ENCODE measurements at places on chromosomes 3 and 15.

DNA sequence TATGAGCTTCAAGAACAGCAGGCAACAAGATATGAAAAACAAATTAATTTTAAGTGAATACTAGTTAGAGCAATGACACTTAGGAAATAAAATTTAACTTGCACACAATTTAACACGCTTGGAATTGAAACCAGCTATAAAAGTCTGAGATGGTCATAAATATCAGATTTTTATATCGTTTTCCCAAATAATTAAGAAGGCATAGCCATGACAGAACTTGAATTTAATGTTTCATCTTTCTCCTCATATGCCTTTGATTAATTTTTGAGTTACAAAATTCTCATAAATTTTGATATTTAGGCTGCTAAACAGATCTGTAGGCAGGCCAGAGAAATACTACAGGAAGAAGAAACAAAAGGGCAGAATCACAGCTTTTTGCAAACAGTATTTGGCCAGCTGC lies 38.5 kb downstream of the CD200R1L start:
- no peak for DNase-seq

DNA sequence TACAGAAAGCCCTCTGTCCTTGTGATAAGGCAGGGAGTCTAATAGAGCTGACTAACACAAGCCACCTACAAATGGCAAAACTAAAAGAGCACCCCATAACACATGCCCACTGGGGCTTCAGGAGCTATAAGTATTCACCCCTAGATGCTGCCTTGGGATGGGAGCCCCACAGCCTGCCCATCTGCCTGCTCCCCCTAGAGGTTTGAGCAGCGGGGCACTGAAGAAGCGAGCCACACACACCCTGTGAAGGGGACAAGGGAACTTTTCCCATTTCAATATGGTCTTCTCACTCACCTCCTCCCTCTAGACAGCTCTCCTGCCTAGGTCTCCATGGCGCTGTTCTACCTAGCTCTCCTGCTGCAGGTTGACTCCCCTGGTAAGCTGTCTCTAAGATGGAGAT lies 261.0 kb downstream of the SHQ1 start:
- no peak for DNase-seq

GRCh38 chr3:55434789-55435188 lies 52.3 kb downstream of the WNT5A start:
- DNase-seq, result no peak

GRCh38 chr3:106068381-106068780 lies 199.6 kb upstream of the CBLB start:
- DNase-seq, result no peak

- peak; percentile 27 for DNase-seq
Observed at GRCh38 chr3:134754768-134755559, 40.1 kb upstream of the EPHB1 start.

DNA sequence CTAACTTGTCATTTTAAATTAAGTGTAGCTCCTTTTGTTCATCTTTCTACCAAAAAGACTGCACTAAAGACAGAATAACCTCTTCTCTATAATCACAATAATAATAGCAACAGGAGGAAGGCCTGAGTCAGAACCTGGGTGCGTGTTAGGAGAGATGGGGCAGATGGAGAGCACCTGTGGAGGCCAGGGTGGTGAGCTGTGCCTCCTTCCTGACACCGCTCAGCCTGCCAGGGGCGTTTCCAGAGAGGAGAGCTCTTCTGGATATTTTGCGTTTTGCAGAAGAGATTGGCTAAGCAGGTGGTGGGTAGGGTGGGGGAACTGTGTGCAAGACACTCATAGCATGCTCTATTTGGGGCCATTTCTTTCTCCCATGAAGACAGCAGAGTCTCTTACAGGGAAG lies 83.5 kb downstream of the MEGF11 start:
- no peak for DNase-seq

DNA sequence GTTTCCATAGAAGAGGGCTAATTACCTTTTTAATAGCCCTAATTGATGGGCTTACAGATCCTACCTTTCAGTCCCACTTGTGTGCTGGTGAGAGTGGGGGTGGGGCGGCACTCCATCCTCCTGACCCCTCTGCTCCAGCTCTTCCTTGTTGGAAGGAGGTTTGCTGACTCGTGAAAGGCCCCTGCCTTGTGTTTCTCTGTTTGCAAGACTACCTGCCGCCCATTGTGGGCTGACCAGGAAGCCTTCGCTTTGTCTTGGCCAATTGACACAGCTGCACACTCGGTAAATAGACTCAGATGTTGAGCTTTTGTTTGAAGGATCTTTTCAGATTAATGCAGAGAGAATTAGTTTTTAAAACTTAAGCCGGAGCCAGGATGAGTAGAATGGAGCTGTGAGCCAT lies 197.3 kb upstream of the HES1 start:
- no peak for DNase-seq

DNA sequence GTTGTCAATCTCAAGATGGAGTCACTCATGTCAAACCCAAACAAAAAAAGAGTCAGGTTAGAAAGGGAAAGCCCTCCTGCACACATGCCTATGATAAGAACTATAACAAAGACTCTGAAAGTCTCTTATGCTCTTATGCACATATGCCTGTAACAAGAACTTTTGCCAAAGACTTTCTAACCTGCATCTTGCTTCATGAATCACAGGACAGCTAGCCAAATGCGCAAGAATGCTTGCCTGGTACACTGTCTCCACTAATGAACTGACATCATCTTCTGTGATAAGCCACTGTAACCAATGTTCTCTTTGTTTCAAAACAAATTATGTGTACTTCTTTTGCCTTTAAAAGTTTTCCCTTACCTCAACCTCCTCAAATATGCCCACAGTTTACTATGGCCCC lies 18.2 kb upstream of the EHHADH start:
- no peak for DNase-seq

DNA sequence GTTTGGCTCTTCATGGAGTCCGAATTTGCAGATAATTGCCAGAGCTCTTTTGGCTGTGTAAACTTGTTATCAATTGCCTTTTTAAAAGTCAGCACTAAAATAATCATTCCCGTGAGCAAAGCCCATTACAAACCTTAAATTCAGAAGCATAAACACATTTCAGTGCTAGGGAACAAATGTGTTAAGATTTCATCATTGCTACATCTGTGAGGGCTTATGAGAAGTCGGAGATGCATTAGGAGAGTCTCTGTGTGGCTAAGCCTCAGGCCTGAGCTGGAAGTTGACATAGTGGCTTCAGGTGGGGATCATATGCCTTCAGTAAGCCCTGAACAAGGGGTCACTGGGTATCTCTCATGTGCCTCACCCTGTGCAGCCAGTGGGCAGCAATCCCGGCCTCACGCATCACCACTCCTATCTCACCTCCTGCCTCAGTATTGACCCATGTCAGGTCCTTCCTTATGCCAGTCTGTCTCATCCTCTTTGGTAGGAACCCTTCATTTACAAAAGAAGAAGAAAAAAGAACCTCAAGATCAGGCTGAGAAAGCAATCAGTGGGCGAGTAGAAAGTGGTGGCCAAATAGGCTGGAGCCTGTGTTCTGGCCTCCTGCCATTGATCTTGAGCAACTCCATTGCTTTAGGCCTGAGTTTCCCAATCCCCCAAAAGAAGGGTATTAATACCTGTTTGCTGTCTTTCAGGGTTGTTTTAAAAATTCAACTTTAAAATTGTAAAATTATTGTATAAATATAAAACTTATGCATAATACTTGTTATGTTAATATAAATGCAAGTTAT lies 233.5 kb downstream of the IL20RB start:
- no peak for DNase-seq

DNA sequence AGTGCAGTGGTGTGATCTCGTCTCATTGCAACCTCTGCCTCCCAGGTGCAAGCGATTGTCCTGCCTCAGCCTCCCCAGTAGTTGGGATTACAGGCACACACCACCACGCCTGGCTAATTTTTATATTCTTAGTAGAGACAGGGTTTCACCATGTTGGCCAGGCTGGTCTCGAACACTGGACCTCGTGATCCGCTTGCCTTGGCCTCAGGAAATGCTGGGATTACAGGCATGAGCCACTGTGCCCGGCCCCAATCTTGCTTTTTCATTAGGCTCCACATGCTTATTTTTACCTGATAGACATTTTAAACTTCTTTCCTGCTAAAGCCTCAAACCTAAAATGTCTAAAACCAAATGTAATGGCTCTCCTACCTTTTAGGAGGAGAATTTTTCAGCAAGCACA lies 817.0 kb upstream of the NECTIN3 start:
- no peak for DNase-seq

- no peak for DNase-seq
Observed at GRCh38 chr15:93036951-93037819, 51.8 kb downstream of the RGMA start.

DNA sequence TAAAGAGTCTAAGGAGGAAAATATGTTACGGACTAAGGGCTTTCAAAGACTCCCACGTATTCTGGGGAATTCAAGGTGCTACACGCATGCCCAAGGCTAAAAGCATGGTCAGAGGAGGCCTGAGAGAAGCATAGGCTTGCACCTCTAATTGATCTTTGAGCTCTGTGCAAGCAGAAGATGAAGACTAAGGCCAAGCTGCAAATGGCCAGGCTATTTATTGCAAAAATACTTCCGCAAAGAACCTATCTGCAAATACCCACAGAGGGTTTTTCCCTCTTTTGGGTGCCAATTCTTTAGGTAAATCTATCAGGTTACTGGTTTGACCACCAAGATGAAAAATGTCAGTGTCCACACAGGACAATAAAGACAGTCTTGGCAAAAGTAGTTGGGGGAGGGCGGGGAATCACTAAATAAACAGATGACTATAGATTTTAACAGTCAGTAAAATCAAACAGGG lies 119.5 kb downstream of the STAG1 start:
- no peak for DNase-seq

DNA sequence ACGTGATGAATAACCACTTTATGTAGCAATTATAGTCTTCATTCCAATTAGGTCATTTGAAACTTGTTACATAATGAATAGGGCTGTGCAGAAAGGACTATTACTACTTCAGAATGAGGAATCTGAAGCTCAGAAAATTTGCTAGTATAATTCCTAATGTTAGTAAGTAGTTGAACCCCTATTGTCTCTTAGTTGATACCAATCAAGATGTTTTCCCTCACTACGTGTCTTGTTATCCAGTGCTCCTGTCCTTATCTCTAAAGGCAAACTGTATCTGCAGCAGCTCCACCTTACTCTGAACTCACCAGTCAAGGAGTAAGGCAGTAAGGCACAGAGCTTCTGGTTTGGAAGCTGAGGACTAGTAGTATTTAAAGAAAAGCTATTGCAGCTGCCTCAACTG lies 32.0 kb downstream of the RAB11A start:
- no peak for DNase-seq

GRCh38 chr3:37668818-37669610 lies 192.7 kb upstream of the CTDSPL start:
- peak; percentile 93 for DNase-seq

- DNase-seq, result no peak
Observed at GRCh38 chr3:43752905-43753304, 62.2 kb downstream of the ABHD5 start.

Measured in pancreas (tissue), 10 donors.